Activated T-helper 1 cell treated with anti-CD3 and anti-CD28 coated beads, Interleukin-12 subunit alpha, Interleukin-12 subunit beta, Interleukin-2, Interleukin-4 antibody, amounts not matched to agents 30 ng/mL and 10 ng/mL and 1 ng/mL, durations not matched to agents 14 hours and 24 hours and 36 hours (primary cell): ENCODE measurements at places on chromosomes 16 and 17.

- no peak for DNase-seq
These were observed 318.4 kb downstream of the SEC14L1 start for GRCh38 chr17:77459018-77459755.

DNA sequence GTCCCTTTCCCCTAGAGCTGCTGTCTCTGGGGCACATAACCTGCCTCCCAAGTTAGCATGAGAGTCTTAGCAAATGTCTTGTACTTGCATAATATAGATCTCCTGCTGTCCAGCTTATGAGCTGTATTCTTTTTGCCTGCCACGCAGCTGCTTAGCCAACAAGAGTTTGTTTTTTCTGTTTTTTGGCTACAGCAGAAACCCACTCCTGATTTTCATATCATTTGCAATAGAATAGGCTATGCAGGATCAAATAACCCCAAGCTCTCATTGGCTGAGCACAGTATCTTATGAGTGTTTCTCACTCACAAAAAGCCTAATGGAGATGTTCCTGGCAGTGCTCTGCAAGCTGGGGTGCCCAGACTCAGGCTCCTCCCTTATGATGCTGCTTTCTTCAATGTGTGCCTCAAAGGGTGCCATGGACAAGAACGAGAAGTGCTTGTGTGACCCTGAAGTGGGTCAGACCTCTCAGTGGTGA lies 23.1 kb downstream of the B9D1 start:
- DNase-seq, result no peak

- DNase-seq, result no peak
These were observed 59.6 kb upstream of the FOXF1 start for GRCh38 chr16:86450691-86451090.

DNA sequence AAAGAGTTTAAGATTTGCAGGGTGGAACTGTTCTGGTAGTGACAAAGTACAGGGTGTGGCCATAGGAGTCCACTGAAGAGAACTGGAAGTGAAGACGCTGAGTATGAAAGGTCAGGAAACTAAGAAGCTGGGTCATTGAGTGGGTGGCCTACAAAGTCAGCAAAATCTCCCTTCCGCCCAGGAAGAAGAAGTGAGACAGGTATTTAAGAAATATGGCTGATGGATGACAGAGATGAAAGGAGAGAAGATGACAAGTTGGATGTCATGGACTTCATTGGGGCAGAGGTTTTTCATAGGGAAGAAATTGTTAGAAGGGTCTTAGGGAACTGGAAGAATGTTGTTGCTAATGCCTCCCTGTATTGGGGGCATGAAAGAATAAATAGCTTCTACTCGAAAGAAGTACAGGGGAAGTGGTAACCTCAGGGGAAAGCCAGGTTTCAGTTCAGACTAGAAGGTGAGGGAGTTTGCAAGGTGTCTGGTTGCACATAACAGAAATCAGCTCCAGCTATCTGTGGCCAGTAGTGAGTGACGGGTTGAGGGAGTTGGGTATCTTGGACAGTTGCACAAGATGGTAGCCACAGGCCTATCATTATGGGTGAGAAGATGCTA lies 33.6 kb upstream of the MED13 start:
- no peak for DNase-seq

GRCh38 chr16:1565083-1565805 lies 31.8 kb downstream of the TMEM204 start:
- DNase-seq, result no peak

- no peak for DNase-seq
These were observed 8.1 kb upstream of the NLRP1 start for GRCh38 chr17:5592382-5592781.

- DNase-seq, result no peak
These were observed 118.4 kb downstream of the ZNF423 start for GRCh38 chr16:49737541-49737940.

GRCh38 chr17:21174713-21175112 lies 39.2 kb downstream of the TMEM11 start:
- DNase-seq, result no peak

GRCh38 chr16:13176711-13177110 lies 275.3 kb downstream of the SHISA9 start:
- DNase-seq, result no peak

GRCh38 chr17:10831696-10832095 lies 6.2 kb downstream of the PIRT start:
- DNase-seq, result no peak

DNA sequence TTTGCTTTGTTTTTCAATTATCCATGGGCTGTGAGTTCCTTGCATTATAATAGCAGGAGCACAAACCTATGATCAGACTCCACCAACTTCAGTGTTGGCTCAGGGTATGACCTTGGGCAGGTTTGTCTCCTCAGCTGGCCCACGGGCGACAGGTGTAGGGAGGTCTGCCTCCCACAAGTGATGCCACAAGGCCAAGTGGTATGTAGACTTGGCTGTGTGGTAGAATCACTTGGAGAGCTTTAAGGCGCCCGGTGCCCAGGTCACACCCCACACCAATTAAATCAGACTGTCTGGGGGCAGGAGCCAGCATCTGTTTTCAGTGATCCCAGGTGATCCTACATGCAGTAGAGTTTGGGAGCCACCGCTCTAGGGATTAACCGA lies 153.4 kb downstream of the CLEC16A start:
- DNase-seq, result no peak

GRCh38 chr17:80381416-80381923 lies 33.5 kb upstream of the ENDOV start:
- DNase-seq, result no peak

GRCh38 chr17:8124350-8125153 lies 646 bp upstream of the HES7 start:
- DNase-seq, result no peak

- DNase-seq, result no peak
These were observed 4.1 kb downstream of the FOXJ1 start for GRCh38 chr17:76137001-76137350.
